Uterus (tissue), 4 donors: ENCODE measurements at places on chromosomes 6 and 20.

DNA sequence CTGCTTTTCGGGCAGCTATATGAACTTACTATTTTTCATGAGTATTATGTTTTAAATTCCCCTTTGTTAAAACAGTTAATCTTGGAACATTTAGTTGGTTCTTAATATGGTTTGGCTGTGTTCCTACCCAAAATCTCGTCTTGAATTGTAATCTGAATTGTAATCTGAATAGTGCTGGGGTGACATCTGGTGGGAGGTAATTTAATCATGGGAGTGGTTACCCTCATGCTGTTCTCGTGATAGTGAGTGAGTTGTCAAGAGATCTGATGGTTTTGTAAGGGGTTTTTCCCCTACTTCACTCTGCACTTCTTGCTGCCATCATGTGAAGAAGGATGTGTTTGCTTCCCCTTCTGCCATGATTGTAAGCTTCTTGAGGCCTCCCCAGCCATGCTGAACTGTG, 305.4 kb upstream of the MAP3K7 start:
- DNase-seq: no peak

- no peak for DNase-seq
Observed at GRCh38 chr6:150603176-150603575, 3.5 kb downstream of the PLEKHG1 start.

- no peak for DNase-seq
Observed at GRCh38 chr20:60883496-60883895, 368.6 kb upstream of the CDH4 start.

DNA sequence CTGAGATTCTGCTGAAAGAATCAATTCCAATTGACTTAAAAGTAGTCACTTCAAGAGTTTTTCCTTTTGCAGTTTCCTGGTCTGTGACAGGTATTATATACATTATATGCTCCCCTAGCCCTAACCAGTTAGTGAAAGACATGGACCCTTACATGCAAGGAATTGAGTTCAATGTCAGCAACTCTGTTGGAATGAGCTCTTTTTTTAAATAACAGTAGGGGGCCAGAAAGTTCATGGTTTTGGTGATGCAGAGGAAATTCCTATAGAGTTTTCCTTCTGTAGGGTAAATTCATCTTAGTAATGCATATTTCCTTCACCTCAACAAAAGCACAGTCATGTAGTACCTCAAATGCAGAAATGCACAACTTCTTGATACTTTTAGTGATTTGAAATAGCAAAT, 172.2 kb downstream of the KIF6 start:
- no peak for DNase-seq

DNA sequence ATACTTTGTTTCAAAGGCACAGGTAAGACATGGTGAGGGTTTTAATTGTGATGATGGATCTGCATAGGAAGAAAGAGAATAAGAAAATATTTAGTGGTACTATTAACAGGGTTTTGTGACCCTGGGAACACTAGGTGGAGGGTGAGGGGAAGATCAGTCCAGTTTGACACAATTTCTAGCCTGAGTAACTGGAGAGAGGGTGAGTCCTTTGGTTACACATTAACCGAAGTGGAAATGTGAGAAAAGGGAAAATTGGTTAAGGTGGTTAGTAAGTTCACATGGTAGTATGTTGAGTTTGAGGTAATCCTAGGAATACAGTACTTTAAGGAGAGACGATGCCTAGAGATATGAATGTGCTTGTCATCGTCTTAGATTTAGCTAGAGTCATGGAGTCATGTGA, 54.8 kb upstream of the POU3F2 start:
- DNase-seq: no peak

DNA sequence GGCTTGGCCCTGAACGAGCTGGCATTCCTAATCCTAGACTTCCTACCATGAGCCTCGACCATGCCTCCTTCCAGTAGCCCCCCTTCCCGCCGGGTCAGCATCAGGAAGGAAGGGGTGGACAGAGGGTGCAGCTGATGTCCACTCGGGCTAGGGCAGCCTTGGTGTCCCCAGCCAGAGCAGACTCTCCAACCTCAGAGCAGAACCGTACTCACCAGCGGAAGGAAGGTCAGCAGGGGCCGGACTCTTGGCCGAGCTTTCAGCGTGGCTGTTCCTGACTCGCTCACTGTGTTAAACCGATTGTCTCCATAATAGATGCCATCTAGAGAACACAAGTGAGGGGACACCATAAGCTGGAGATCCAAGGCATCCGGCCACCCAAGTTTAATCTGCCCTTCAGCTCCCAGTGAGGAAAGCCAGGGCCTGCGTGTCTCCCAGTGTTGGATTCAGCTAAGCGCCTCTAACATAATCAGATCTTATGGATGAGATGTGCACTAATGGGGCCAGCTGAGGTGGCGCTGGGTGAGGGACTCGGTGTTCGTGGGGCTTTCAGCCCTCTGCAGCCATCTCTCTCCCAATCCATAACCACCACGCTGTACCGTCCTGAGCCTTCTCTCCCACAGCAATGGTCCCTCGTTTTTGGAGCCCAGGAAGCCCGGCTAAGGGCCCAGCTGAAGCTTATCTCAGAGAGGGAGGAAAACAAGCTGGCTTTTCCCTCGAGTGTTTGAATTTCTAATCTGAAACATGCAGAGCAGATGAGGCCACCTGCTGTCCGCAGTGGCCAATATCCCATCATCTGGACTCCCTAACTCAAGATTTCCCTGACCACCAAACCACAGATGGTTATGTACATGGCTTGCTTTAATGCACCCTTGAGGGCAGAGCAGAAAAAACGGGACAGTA, 13.7 kb downstream of the C6orf132 start:
- no peak for DNase-seq
